ENCODE measurements at places on chromosomes 6 and 20. TPM values are rescaled to one million over a fixed set of nuclear protein-coding genes. Genes with fewer than 3 reads are reported as not detected.

DNA sequence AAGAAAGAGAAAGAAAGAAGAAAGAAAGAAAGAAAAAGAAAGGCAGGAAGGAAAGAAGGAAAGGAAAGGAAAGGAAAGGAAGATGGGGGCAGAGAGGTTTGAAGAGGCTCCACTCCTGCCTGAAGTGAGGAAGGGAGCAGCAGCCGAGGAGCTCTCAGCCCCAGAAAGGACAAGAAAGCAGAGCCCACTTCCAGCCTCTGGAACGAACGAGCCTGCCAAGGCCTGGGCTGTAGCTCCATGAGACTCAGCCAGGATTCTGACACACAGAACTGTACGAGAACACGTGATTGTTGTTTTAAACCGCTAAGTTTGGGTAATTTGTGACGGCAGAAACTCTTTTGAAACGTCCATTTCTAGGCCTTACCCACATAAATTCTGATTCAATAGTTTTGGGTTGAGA is 69.5 kb downstream of the TTLL2 start:
- DNase-seq = no peak

The MLIP gene
- total RNA-seq = 383 TPM

DNA sequence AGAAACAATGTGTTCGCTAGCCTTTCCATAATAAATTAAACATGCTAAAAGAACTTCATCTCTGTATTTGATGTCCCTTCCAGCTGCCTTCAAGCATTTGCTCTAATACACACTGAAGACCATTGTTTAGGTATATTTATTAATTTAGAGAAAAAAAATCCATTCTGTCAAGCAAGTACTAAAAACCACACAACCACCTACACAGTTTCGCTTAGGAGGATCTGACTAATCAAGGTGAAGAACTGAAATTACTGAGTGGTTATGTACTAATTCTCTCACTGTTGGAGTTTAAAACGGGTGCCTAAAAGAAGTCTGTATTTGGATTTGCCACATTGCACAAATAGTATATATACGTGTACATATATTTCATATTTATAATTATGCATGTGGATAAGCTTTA is 58.9 kb downstream of the GMDS start:
- DNase-seq = no peak

- no peak for DNase-seq
Measured at GRCh38 chr6:20868397-20869096, 334.3 kb downstream of the CDKAL1 start.

DNA sequence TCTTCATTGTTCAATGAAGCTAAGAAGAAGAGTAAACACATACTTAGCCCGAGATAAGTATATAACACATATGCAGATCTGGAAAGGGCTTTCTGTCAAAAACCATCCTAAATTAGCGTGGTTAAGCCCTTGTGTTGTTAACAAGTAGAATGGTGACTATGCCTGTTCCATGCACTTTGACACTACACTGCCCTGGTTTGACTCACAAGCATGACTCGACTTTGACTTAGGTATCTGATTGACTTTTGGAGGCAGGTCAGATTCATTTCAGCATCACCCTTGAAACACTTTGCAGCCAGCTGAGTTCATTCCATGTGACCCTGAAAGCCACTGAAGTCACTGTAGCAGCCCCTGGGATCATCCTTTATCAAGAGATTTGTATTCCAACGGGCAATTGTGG is 239.8 kb downstream of the TBX18 start:
- DNase-seq = no peak

The GHRH gene
- total RNA-seq = not detected

- peak; percentile 15 for DNase-seq
Measured at GRCh38 chr20:11229772-11230171, 556.0 kb upstream of the JAG1 start.

DNA sequence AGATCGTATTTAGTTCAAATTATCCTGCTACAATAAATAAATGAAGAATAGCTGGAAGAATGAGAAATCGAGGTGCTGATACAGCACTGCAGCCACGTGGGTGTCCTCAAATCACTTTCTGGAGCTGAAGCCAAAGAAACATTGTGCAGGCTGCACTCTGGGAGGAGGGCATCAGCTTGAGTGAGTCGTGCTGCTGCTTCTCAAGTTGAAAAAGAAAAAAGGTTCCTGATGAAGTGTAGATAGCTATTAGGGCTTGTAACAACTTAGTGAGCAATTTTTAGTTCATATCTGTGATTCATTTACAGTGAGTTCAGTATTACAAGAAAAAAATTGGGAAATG is 40.5 kb downstream of the DSE start:
- DNase-seq = no peak

The HAO1 gene
- total RNA-seq = not detected

DNA sequence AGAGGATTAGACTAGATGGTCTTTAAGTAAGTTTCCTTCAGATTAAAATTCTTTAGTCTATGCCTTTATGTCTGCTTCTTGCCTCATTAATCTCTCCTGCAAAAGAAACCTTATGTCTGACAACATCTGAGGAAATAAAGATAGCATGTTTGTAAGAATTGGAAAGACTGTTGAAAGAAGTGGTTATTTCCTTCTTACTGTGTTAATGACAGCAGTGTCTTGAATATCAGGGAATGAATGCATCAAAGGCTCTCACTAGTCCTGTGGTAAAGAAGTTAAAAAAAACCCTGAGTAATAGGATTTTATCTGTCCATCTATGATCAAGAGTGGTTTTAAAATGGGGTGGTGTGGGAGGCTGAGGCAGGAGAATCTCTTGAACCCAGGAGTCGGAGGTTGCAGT is 302.0 kb downstream of the PRL start:
- no peak for DNase-seq

Data from tibial nerve (tissue), 4 donors.